ENCODE measurements at places on chromosomes 5 and 9.
A peak's percentile ranks its signal among the peaks of the same experiment; 100 is the strongest.

- DNase-seq = no peak
Observed at GRCh38 chr9:13750639-13751038, 471.1 kb upstream of the MPDZ start.

- peak; percentile 99 for DNase-seq
Observed at GRCh38 chr5:149551227-149552037, at the start of gene CSNK1A1. Gene CSNK1A1, minus strand, starts transcription at chr5:149551439. Its CDS starts 475 bp downstream, at chr5:149550964.

- DNase-seq = no peak
Observed at GRCh38 chr5:58786711-58787303, 203.9 kb downstream of the RAB3C start.

- no peak for DNase-seq
Observed at GRCh38 chr9:110029956-110030480, 177.9 kb downstream of the C9orf152 start.

DNA sequence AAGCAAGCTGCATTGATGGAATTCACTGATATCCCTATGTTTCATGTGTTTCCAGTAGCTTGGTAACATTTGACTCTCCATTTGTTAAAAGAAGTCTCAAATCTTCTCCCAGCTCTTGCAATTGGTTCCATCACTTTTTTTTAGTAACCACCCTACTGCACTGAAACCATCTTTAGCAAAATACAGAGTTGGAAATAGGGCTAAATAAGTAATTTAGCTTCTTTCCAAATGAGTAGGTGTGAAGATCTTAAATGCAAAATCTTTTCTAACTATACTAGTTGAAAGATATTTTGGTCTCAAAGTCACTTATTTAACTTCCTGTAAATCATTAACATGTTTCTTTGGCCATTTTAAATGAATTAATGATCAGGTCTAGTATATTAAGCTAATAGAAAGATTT, 138.1 kb downstream of the DIRAS2 start:
- DNase-seq = no peak

GRCh38 chr5:130017173-130017572, 112.9 kb downstream of the CHSY3 start:
- no peak for DNase-seq

- no peak for DNase-seq
Observed at GRCh38 chr9:130868230-130868629, 28.4 kb downstream of the QRFP start.

GRCh38 chr9:29393064-29393463, 1819.8 kb upstream of the C9orf72 start:
- no peak for DNase-seq

- DNase-seq = no peak
Observed at GRCh38 chr5:54889826-54890225, 95.6 kb downstream of the ESM1 start.

DNA sequence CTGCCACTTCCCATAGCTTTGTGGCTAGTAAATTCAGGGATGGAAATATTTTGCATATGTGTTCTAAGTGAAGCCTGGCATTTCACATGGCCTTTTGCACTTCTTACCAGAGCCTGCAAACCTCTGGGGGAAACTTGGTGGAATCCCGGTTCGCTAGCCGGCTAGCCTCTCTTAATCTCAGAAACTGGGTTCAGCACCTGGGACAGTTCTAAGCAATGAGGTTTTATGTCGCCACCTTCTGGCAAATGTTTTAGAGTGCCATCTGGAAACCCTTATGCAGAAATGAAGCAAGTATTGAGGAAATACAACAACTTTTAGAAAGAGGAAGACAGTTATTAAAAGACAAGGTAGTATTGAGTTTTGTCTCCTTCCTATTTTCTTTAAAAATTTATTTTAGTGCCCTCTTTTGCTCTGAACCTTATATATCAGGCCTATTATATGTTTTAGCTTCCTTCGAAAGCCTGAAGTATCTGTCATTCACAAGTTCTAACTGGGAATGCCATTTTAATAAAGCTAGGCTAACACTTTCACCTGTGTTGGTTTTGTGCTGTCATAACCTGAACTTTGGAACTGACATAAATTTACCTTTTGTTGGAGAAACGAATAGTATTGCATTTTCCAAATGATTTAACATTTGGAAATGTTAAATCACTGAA, 963 bp upstream of the HTR1A start:
- no peak for DNase-seq

- no peak for DNase-seq
Observed at GRCh38 chr9:136660971-136661550, 1.7 kb upstream of the EGFL7 start.

GRCh38 chr5:122406181-122406580, 94.1 kb downstream of the SNCAIP start:
- no peak for DNase-seq

DNA sequence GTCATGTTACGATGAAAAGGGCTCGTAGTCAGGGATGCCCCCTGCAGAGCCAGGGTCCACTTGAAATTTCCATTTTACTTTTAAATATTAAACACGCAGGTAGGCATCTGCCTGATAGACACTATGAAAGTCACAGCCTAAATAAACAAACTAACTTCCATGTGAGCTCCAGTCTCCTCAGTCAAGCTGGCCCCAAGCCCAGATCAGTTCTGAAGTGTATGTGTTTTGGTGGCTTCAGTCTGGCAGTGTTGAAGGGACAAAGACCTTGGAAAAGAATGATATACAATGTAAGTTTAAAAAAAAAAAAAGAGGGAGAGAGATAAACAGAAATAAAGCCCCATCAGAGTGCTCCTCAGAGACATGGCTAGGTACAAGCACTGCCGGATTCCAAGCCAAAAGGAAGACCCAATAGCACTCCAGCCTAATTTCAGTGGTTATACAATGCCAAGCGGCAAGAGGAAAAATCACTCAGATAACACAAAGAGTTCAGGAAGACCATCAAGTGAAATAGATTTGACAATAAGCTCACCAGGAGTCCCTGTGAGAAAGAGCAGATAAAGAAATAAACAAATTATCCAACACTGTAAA, 181.0 kb downstream of the BNC2 start:
- DNase-seq = no peak

DNA sequence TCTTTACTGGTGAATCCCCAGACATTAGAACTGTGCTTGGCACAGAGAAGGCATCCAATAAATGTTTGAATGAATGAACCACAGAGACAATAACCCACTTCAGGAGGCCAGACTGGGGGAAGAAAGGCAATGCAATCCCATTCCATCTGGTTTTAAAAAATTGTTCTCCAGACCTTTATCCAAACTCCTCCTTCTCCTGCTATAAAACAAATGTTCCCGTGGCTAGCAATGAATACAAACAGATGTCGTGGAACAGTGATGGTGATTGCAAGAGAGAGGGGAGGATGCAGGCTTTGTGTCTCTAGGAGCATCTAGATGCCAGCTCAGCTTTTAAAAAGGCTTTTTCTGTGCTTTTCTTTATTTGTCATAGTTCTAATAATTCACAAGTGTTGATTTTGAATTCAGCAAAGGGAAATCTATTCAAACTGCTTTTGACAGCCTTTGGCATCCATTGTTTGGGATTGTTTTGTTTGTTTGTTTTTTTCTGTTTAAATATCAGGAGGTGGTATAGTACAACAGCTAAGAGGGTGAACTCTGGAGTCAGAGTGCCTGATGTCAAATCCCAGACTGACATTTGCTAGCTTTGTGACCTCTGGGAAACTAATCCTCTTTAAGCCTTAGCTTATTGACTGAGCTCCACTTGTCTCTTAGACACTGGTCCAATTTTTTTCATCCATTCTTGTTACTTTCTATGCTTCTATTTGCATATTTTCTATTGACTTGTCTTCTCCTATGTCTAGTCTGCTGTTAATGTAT, 59.1 kb downstream of the TNFSF15 start:
- DNase-seq = no peak

DNA sequence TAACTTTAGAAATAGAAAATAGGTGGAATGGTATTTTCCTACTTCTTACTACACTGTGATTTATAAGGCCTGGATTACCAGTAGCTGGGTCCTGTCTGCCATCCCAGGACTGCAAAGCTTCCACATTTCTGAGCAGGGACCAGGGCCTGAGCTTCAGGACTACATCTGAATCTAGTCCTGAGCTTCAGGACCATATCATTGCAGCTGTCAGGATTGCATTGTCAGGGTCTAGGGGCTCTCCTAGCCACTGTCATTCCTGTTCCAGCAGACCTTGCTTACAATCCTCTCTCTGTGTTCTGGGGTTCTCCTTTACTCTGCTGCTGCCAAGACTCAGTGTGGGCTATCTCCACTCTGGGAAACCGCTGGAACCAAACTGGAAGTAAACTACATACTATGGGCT, 16.3 kb downstream of the RAB3C start:
- DNase-seq = no peak

GRCh38 chr5:39092581-39093351, 18.6 kb upstream of the RICTOR start:
- no peak for DNase-seq

DNA sequence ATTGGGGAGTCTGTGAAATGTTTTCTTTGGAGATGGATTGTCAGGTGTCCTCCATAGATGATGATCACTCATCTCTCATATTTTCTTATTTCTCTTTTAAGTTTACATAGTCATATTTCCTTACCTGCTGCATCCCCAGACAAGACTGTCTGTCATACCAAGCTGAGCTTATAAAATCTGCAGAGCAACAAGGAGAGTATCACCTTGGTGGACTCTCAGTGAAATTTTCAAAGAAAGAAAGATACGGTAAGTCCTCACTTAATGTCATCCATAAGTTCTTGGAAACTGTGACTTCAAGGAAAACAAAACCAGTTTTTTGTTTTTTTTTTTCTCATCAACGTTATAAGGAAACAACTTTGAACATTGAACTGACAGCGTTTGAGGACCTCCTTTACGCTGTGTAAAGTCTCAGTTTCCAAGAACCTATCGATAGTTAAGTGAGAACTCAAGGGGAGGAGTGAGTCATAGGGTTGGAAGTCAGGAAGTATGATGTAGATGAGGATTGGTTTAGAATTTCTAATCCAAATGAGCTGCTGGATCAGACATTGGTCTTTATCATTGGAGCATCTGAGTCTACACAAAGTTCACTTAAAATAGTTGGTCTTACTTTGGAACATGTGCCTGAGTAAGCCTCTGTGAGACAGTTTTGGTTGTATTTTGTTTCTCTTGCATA, 45.5 kb downstream of the SPIN1 start:
- DNase-seq = no peak
